ENCODE measurements at places on chromosomes 4 and X.

DNA sequence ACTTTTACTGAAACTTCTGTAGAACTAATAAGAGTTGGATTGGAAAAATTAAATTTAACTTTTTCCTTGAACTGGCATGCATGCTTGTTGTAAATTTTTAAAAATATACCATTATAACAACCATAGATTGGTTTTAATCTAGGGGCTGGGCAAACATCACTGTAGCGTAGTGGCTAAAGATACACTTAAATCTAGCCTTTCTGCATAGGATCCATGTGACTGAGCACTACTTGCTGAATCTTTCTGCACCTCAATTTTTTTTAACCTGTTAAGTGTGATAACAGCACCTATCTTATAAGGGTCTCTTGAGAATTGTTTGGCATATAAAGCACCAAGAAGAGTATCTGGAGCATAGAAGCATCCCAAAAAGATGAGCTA, 4.1 kb downstream of the ANXA10 start:
- H3K27me3 ChIP-seq: peaks cover 4% of the 10 kb centered on the region
- H3K36me3 ChIP-seq: no peaks in the 10 kb centered on the region
- no peak for DNase-seq

DNA sequence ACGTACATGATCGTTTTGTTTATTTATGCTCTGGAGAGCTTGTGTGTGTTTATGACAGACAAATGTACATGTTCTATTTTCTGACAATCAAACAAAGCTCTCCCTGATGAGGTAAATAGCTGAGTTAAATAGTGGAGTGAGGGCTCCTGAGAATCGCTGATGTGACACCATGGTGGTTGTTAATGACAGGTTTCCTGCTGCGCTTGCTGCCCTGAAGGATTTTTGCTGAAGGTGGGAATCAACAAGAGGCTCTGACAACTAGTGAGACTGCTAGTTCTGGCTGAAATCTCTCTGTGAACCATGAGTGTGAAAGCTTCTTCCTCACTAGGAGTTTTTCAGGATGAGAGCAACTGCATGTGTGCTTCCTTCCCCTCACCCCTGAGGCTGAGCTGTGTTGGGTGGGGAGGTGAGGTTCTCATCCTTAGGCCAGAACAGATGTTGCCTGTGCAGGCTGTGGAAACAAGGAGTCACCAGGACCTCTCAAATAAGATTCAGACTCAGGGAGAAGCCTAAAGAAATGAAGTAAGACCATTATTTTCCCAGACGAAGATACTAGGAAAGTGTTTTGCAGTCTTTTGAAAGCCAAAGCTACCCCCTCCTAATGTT, 173.4 kb upstream of the JADE1 start:
- peaks cover 3% of the 10 kb centered on the region for H3K27me3 ChIP-seq
- no peaks in the 10 kb centered on the region for H3K36me3 ChIP-seq
- no peaks in the 10 kb centered on the region for H3K4me1 ChIP-seq

GRCh38 chr4:71595576-71596108, 188.2 kb downstream of the GC start:
- peaks cover 14% of the 10 kb centered on the region for H3K27me3 ChIP-seq
- H3K4me3 ChIP-seq: no peak overlapping the region
- no peaks in the 10 kb centered on the region for H3K4me1 ChIP-seq
- no peak overlapping the region for H3K27ac ChIP-seq
- no peak for DNase-seq
- no peaks in the 10 kb centered on the region for H3K36me3 ChIP-seq

GRCh38 chr4:136136601-136137000, 1395.7 kb downstream of the PCDH18 start:
- no peak for DNase-seq
- H3K27ac ChIP-seq: no peak overlapping the region
- no peaks in the 10 kb centered on the region for H3K4me1 ChIP-seq
- H3K27me3 ChIP-seq: no peaks in the 10 kb centered on the region

- H3K36me3 ChIP-seq: peaks cover 10% of the 10 kb centered on the region
- H3K27me3 ChIP-seq: no peaks in the 10 kb centered on the region
- peaks cover 39% of the 10 kb centered on the region for H3K4me1 ChIP-seq
These were observed 1.4 kb downstream of the LSM6 start for GRCh38 chr4:146176891-146177290.

DNA sequence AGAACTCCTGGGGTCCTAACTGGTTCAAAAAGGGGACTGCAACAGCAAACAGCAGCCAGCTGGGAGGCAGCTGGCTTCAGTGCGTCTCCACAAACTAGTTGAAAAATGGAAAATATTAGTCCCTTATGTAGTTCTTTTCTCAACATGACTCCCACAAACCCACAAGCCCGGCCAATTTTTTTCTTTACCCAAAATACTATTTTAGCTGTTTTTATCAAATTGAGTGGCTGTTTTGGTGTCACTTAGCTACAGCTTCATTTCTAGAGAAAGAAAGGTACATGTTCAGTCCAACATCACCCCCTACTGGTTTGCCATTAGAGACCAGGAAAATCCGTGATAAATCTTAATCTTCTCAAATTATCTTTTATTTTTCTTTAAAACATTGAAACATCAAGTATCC, 97.2 kb downstream of the GUCY2F start:
- H3K27ac ChIP-seq: no peak overlapping the region
- no peaks in the 10 kb centered on the region for H3K36me3 ChIP-seq
- H3K27me3 ChIP-seq: no peaks in the 10 kb centered on the region
- no peak overlapping the region for H3K4me3 ChIP-seq
- no peak for DNase-seq
- H3K4me1 ChIP-seq: no peaks in the 10 kb centered on the region

DNA sequence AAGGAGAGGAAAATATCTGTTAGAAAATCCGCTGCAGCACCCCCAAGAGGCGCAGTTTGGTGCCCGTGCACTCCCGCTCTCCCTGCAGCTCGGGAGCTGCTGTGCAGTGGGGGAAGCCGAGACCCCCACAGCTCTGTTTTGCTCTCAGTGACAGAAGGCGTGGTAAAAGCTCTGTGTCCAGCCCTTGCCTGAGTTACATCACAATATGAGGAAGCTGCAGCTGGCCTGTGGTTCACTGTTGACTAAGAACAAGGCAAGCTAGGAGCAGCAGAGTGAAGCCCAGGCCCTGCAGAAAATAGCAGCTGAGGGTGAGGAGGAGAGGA, 88.5 kb upstream of the ADRA2C start:
- no peak for DNase-seq
- no peaks in the 10 kb centered on the region for H3K27me3 ChIP-seq
- no peak overlapping the region for H3K27ac ChIP-seq
- H3K36me3 ChIP-seq: no peaks in the 10 kb centered on the region

GRCh38 chr4:97836662-97837061, 306.6 kb downstream of the STPG2 start:
- no peaks in the 10 kb centered on the region for H3K27me3 ChIP-seq
- DNase-seq: no peak
- no peaks in the 10 kb centered on the region for H3K4me1 ChIP-seq
- no peak overlapping the region for H3K27ac ChIP-seq

DNA sequence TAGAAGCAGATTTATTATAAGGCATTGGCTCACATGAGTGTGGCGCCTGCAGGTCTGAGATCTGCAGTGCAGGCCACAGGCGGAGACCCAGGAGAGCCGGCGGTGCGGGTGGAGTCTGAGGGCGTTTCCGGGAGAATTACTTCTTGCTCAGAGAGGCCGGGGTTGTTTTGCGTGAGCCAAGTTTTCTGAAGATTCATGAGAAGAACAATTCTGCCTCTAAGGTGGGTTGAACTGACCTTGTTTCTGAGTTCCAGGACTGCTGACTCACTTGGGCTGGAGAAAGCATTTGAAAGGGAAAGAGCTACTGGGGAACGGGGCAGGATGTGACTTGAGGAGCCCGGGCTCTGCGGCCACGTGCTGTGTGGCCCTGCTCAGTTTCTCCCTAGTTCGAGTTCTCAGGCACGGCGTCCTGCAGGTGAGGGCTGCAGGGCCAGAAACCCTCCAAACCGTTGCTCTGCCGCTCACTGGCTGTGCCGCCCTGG, 36.7 kb upstream of the SORCS2 start:
- no peak overlapping the region for H3K27ac ChIP-seq
- H3K27me3 ChIP-seq: peaks cover 55% of the 10 kb centered on the region
- no peak overlapping the region for H3K4me3 ChIP-seq
- H3K4me1 ChIP-seq: no peaks in the 10 kb centered on the region

GRCh38 chr4:48832571-48832970, 1.7 kb downstream of the OCIAD1 start:
- H3K27me3 ChIP-seq: no peaks in the 10 kb centered on the region
- peaks cover 22% of the 10 kb centered on the region for H3K36me3 ChIP-seq
- peaks cover 30% of the 10 kb centered on the region for H3K4me1 ChIP-seq

GRCh38 chr4:147821555-147821954, 89.7 kb downstream of the ARHGAP10 start:
- H3K4me1 ChIP-seq: peaks cover 10% of the 10 kb centered on the region
- H3K36me3 ChIP-seq: peaks cover 3% of the 10 kb centered on the region
- no peak overlapping the region for H3K27ac ChIP-seq
- DNase-seq: no peak
